Effector memory CD4-positive, alpha-beta T cell (primary cell): ENCODE measurements at places on chromosomes 11 and 22.

GRCh38 chr11:121672630-121673487, 220.1 kb upstream of the SORL1-AS1 start:
- no peak for DNase-seq

DNA sequence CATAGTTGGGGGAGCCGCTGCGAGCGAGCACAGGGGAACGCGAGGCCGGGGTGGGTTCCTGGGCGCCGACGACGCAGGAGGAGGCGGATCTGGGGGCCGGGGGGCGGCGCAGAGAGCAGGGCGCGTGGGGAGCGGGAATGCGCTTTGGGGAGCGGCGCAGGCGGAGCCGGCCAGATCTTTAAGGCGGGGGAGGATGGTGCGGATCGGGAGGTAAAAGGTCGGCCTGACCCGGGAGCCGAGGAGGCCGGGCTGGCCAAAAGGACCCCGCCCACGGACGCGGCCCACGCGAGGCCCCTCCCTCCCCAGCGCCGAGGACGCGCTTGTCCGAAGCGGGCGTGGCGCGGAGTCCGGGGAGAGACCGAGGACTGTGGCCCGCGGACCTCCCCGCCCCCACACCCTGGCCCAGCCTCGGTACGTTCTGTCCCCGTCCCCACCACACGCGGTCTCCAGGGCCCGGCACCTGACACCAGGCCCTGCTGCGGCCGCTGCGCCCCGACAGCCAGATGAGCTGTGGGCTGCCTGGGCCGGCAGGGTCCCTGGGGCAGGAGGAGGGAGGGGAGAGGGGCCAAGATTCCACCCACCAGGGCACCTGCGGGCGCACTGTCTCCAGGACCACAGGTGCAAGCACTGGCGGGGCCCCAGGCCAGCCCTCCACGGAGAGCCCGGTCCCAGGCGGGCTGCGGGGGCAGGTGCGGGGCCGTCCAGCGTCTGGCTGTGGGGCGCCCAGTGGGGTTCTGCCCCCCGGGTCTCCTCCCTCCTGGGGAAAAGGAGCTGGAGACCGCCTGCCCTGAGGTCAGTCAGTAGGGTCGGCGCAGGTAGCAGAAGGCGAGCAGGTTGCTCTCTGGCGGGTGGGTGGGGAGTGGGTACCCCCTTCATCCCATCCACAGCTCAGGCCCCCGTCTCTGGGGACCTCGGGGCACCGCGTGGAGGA, 10.9 kb downstream of the PIM3 start:
- DNase-seq: no peak

DNA sequence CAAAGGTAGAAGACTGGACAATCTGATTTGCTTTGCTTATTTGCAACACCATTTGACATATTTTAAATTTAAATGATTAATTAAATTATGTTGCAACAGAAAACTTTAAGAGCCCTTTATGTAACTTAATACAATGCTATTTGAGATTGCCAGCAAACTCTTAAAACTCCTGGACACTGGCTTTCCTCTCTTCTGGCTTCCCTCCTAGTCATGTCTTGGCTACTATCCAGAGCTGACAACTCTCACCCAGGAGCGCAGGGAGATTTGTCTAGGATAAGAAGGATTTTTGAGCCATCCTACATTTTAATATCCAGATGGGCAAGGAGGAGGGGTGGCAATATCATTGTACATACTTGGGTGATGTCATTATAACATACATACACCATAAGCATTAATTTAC, 134.3 kb downstream of the ELP4 start:
- no peak for DNase-seq

DNA sequence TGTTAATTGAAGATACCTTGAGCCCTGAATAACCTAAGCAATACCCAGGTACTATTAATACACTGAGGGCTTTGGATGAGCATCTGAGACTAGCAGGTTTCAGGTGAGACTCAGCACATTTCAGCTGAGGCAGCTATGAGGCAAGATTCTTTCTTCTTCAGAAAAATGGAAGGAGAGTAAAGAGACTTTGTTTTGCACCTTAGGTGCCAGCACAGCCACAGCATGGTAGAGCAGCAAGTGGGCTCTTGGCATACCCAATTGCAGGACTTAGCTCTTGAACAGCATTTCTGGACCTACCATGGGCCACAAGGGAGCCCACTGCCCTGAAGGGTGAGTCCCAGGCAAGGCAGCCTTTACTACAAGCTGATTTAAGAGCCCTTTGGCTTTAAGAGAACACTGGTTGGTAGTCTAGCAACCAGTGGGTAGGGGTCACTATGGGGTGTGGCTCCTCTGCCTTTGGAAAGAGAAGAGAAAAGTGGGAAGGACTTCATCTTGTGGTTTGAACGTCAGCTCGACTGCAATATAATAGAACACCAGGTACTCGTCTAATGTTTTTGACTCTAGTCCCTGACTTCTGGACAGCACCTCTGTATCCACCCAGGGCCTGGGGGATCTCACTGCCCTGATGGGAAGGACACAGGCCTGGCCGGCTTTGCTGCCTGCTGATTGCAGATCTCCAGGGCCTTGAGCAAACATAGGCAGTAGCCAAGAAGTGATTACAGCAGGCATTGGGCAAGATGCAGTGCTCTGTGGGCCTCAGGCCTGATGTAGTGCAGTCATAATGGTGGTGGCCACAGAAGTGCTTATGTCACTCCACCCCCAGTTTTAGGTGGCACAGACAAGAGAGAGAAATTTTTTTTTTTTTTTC, 73.3 kb downstream of the GLYATL1 start:
- no peak for DNase-seq

DNA sequence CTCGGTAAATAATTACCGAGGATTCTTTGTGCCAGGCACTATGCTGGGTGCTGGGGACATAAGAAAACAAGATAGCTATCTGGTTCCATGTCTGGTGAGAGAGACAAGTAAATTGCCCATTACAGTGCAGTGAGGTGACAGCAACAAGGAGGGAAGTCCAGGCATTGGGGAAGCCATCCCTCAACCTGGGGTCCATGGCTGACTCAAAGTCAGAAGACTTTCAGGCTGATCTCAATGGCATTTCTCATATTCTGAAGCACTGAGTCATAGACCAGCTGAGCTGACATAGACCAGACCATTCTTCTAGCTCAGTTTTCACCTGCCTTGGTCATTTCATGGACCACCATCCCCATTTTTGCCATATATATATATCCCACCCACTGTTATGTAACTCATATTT, 158.8 kb downstream of the TTC17 start:
- no peak for DNase-seq

DNA sequence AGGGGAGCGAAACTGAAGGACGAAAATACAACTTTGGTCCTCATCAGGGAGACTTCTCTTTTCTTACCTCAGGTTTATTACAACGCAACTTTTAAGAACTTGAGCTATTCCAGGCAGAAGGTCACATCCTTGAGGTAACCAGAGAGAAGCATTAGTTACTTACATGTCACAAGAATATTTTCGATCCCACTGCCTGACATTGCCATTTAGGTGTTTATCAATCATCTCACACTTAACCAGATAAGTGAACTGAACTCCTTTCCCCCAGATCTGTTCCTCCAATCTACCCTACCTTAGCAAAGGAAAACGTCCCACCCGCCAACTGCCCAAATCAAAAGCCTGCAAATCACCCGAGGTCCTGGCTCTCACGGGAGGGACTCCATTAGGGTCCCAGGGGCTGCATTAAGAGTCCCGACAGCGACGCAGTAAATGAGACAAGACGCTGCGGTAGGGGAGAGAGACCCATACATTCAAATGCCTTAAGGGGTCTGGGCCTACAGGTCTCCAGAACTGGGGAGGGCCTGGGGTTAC, 734 bp downstream of the ZNF280B start:
- DNase-seq: no peak

DNA sequence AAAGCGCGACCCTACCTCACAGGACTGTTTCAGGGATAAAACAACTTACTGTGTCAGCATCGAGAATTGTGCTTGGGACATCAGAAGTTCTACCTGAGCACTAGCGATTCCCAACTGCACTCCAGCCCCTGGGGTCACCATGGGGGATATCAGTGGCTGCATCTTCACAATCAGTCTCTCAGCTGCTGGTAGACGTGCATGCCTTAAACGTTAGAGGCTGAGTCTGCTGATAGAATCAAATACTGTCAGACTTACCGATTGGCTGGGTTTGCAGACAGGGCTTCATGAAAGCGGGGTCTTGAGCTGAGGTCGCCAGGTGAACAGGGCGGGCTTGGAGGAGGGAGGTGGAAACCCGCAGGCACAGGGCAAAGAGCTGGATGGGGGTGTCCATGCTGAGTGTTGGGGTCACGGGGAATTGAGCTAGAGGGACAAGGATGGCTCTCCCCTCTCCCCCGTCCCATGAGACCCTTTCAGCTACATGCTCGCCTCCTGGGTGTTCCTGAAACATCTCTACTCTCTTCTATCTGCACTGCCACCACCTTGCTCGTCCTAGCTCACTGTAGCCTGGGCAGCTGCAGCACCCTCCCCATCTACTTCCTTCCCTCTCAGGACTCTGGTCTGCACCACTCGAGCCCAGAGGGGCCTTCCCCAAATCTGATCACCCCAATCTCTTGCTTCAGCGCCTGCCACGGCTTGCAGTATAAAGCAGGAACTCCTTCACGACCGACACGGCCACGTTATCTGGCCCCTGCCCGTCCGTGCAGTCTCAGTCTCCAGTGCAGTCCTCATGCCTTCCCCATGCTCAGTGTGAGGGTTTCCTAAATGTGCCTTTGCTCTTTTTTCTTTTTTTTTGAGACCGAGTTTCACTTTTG, 43.5 kb downstream of the ST14 start:
- no peak for DNase-seq

DNA sequence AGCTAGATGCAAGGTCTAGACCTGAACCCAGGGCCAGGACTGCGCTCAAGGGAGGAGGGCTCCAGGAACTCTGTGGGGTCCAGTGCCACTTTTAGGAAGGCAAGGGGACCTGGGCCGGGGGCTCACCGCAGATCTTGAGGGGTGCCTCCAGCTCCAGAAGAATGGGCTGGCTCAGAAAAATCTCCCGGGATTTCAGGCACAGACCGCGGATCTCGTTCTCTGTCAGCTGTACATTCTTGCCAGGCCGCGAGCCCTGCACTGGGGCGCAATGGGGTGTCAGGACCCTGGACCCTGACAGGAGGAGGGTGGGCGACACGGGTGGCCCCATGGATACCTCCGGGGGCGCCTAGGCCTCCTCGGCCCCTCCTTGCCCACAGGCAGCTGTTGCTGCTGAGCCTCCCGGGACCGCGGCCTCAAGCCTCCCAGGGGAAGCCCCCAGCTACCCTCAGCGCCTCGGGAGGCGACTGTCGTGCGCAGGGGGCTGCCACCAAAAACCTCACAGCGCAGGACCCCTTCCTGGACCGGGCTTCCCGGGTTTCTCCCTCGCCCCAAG, 640 bp downstream of the PPP1CA start:
- no peak for DNase-seq

GRCh38 chr22:18088825-18089568, 11.2 kb downstream of the PEX26 start:
- DNase-seq: no peak

GRCh38 chr11:112004389-112004788, 20.8 kb upstream of the DLAT start:
- DNase-seq: no peak

DNA sequence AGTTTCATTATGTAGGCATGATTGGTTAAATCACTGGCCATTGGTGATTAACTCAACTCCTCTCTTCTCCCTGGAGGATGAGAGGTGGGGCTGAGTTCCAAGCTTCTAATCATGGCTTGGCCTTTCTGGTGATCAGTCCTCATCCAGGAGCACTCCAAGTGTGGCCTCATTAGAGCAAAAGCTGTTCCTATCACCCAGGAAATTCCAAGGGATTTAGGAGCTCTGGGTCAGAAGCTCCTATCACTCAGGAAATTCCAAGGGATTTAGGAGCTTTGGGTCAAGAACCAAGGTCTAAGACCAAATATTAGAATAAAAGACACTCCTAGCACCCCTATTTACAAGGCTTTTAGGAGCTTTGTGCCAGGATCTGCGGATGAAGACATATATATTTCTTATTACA, 168.0 kb upstream of the BDNF start:
- no peak for DNase-seq

- no peak for DNase-seq
Observed at GRCh38 chr22:30424534-30425326, 838 bp upstream of the MTFP1 start.

- DNase-seq: no peak
Observed at GRCh38 chr22:47291565-47292495, 529.4 kb downstream of the TBC1D22A start.
